ENCODE measurements at places on chromosomes 11 and 22.

DNA sequence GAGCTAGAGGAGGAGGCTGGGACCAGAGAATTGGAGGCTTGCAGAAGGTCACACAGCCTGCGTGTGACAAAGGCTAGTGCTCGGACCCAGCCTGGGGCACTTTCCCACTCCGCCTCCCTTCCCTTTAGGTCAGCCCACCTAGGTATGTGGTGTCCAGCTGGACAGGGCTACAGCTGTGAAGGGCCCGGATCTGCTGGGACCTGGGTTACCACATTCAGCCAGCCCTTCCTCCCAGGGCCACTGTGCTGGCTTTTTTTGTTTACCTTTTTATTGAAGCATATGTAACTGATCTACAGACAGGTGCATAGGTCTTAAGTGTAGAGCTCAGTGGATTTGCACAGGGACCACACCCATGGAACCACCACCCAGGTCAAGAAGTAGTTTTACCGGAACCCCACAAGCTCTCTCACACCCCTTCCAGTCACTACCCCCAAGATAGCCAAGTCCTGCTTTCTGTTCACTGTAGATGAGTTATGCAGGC lies 8.7 kb downstream of the CAPN5 start:
- no peak overlapping the region for H3K4me3 ChIP-seq
- no peak overlapping the region for H3K27ac ChIP-seq
- H3K27me3 ChIP-seq = peaks cover 11% of the 10 kb centered on the region
- H3K36me3 ChIP-seq = no peaks in the 10 kb centered on the region

GRCh38 chr11:77073328-77074001 lies 6.7 kb downstream of the CAPN5 start:
- peaks cover 9% of the 10 kb centered on the region for H3K27me3 ChIP-seq
- no peaks in the 10 kb centered on the region for H3K36me3 ChIP-seq
- no peak overlapping the region for H3K27ac ChIP-seq
- DNase-seq = no peak
- peaks cover 19% of the 10 kb centered on the region for H3K4me1 ChIP-seq
- H3K4me3 ChIP-seq = no peak overlapping the region

DNA sequence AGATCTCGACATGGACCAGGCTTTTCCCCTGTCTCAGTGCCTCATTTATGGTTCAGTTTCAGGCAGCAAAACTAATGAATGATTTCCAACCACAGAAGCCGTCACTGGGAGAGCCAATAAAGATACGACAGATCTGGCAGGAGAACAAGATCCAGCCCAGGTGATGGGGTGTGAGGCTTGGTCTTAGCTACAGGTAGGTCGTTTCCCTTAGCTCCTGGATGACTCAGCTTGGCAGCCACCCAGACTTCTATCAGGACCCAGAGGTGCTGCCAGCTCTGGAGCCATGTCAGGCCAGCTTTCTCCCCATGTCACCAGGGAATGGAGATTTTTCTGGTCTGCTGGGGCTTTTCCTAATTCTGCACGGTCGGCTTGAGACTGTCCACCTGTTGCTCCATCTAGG lies 36.3 kb upstream of the APOBEC3A start:
- no peaks in the 10 kb centered on the region for H3K36me3 ChIP-seq
- no peak overlapping the region for H3K27ac ChIP-seq
- DNase-seq = no peak
- H3K27me3 ChIP-seq = peaks cover 26% of the 10 kb centered on the region
- H3K4me1 ChIP-seq = no peaks in the 10 kb centered on the region

- no peaks in the 10 kb centered on the region for H3K27me3 ChIP-seq
- no peaks in the 10 kb centered on the region for H3K4me1 ChIP-seq
These were observed 20.4 kb downstream of the ALKBH8 start for GRCh38 chr11:107545101-107545514.

DNA sequence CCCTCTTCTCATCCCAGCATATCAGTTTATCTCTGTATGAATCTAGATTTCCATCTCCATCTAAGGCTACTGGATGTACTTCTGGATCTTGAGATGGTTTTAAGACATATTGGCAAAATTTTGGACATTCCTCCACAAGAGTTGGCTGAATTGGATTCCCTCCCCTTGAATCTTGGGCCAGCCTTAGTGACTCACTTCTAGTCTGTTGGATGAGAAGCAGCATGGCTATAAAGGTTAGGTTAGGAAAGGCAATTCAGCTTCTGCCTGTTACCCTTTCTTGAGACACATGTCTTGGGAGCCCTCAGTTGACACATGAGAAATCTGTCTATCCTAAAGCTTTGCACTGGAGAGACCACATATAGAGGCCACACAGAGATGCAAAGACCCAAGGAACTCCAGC lies 73.0 kb upstream of the PGR start:
- H3K27ac ChIP-seq = no peak overlapping the region
- no peaks in the 10 kb centered on the region for H3K36me3 ChIP-seq
- H3K4me3 ChIP-seq = no peak overlapping the region
- no peaks in the 10 kb centered on the region for H3K27me3 ChIP-seq
- DNase-seq = no peak
- H3K4me1 ChIP-seq = no peaks in the 10 kb centered on the region
